Caco-2 (cell line): ENCODE measurements at places on chromosomes 7 and 10.

GRCh38 chr10:130174328-130174727 lies 38.1 kb downstream of the GLRX3 start:
- no peak for DNase-seq

DNA sequence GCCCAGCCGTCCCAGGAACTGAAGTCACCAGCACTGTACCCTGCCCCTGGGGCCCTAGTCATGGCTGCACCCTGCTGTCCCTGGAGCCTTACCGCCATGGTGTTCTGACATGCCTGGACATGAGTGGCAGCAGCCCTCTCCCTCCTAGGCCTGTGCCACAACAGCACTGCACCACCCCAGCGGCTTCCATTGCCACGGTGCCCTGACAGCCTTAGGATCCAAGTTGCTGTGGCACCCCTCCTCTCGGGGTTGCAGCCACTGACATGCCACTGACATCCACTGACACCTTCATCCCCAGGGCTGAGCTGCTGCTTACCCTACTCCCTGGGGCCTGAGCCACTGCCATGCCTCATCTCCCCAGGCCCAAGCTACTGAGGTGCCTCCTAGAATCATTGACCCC lies 39.6 kb upstream of the SHH start:
- no peak for DNase-seq

DNA sequence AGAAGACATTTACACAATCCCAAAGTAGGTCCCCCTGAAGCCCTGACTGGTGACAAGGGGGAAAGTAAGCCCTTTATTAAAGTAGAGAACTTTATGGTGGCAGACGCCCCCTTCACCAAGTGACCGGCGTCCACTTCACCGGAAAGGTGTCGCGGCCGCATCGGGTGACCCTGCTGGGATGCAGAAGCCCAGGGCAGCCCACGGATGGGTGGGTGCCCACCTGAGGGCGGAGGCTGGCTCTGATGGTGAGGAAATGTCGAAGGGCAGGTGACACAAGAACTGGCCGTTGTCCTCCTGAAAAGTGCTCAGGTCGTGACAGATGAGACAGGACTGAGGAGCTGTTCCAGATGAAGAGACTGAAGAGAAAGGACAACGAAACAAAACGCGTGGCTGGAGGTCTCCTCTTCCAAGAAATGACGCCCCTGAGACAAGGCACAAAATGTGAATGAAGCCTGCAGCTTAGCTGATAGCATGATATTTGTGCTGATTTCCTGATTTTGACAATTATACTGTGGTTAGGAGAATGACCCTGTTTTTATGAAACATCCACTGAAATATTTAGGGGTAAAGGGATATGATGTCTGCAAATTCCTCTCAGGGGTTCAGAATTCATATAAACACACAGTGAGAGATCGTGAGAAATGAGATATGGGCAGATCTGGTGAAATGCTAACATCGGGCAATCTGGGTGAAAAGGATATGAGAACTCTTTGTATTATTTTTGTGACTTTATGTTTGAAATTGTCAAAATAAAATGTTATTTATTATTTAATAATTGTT lies 123.9 kb downstream of the PRKAG2 start:
- no peak for DNase-seq

DNA sequence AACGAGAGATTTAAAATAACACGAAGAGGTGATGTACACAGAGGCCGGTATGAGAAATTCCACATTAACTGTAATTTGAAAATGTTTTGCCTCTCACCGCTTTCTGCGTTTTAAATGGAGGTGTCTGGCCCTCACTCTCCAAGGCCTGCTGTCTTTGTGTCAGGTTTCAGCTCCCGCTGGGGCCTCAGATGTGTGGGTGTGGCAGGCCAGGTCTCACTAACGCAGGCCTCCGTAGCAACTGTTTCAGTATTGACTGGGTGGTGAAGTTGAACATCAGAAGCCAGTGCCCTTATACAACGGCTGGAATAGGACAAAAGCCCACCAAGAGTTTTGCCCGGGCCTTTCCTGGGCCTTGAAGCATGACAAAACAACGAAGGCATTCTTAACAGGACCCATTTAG lies 303.1 kb downstream of the ADARB2 start:
- no peak for DNase-seq

- no peak for DNase-seq
Observed at GRCh38 chr10:14761372-14761771, 13.3 kb downstream of the FAM107B start.
